ENCODE measurements at places on chromosomes 3 and 15.

GRCh38 chr3:129231331-129232119 lies 17.9 kb upstream of the COPG1 start:
- H3K4me1 ChIP-seq: no peaks in the 10 kb centered on the region
- H3K27me3 ChIP-seq: peaks cover under 1% of the 10 kb centered on the region
- no peak overlapping the region for H3K27ac ChIP-seq
- no peaks in the 10 kb centered on the region for H3K36me3 ChIP-seq

- H3K27me3 ChIP-seq: peaks cover 1% of the 10 kb centered on the region
- H3K36me3 ChIP-seq: no peaks in the 10 kb centered on the region
- no peak overlapping the region for H3K27ac ChIP-seq
- H3K4me3 ChIP-seq: no peak overlapping the region
These were observed 57.9 kb upstream of the ABHD2 start for GRCh38 chr15:89030311-89030710.

- H3K27ac ChIP-seq: no peak overlapping the region
- no peaks in the 10 kb centered on the region for H3K36me3 ChIP-seq
- H3K4me3 ChIP-seq: no peak overlapping the region
- DNase-seq: no peak
These were observed 182.2 kb downstream of the WDR76 start for GRCh38 chr15:44009038-44009437.

- no peaks in the 10 kb centered on the region for H3K27me3 ChIP-seq
- H3K27ac ChIP-seq: no peak overlapping the region
- H3K36me3 ChIP-seq: no peaks in the 10 kb centered on the region
- no peak overlapping the region for H3K4me3 ChIP-seq
- no peaks in the 10 kb centered on the region for H3K4me1 ChIP-seq
- DNase-seq: no peak
These were observed 303.0 kb downstream of the PLOD2 start for GRCh38 chr3:145857956-145858355.

DNA sequence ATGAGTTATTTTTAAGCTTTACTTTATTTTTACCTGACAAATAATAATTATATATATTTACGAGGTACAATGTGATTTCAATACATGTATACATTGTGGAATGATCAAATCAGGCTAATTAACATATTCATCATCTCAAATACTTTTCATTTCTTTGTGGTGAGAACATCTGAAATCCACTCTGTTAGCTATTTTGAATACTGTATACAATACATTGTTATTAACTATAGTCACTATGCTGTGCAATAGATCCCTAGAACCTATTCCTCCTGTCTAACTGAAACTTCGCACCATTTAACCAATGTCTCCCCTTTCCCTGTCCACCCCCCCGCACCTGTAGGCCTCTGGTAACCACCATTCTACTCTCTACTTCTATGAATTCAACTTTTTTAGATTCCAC lies 7.9 kb upstream of the SPPL2A start:
- H3K4me3 ChIP-seq: no peak overlapping the region
- H3K36me3 ChIP-seq: no peaks in the 10 kb centered on the region
- H3K27me3 ChIP-seq: no peaks in the 10 kb centered on the region
- DNase-seq: no peak
- H3K27ac ChIP-seq: no peak overlapping the region

- no peak overlapping the region for H3K4me3 ChIP-seq
- H3K4me1 ChIP-seq: no peaks in the 10 kb centered on the region
- no peak for DNase-seq
- H3K36me3 ChIP-seq: no peaks in the 10 kb centered on the region
- peaks cover 13% of the 10 kb centered on the region for H3K27me3 ChIP-seq
- H3K27ac ChIP-seq: no peak overlapping the region
These were observed 296.8 kb downstream of the ARRDC4 start for GRCh38 chr15:98257290-98257689.

DNA sequence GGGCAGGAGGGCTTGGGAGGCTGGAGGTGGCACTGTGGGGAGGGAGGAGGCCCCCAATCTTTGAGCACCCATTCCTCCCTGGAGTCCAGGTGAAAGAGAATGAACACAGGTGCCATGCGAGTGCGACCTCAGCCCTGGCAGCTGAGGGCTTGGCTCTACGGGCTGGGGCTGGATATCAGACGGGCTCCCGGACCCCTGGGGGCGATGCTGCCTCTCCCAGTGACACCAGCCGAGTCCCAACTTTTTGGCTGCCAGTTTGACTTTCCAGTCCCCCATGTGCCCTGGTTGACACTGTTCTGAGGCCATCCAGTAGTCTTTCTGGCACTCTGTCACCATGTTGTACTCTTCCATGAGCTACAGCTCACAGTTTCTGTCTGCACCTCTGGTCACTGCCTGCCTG lies 1.2 kb downstream of the VILL start:
- H3K27ac ChIP-seq: no peak overlapping the region
- DNase-seq: no peak
- no peaks in the 10 kb centered on the region for H3K36me3 ChIP-seq
- H3K4me3 ChIP-seq: no peak overlapping the region
- H3K4me1 ChIP-seq: peaks cover 26% of the 10 kb centered on the region

DNA sequence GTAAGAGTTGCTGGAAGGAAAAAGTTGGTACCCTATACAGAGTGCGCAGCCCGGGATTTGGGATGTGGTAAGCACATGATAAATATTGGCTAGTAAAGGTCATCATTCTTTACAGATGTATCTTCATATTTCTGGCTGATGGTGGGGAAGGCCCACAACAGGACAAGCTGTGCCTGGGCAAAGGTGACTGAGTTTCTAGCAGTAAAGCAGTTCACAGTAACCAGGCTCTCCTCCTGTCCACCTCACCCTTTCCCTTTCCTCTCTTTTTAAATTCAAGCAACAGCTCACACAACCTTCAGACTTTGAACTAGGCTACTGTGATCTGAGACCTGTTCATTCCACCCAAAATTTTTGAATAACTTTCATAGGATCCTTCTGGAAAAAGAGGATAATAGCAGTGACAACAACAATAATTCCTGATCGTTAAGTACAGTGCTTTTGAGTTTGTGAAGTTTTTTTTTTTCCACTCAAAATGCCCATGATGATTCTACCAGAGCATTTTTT lies 145.9 kb upstream of the TBL1XR1 start:
- peak overlapping the region; percentile 83 for H3K27ac ChIP-seq
- H3K27me3 ChIP-seq: no peaks in the 10 kb centered on the region
- no peak overlapping the region for H3K4me3 ChIP-seq
- no peaks in the 10 kb centered on the region for H3K36me3 ChIP-seq

GRCh38 chr15:96123028-96123400 lies 207.5 kb upstream of the NR2F2 start:
- peak overlapping the region; percentile 84 for H3K27ac ChIP-seq
- no peak for DNase-seq
- H3K4me1 ChIP-seq: peaks cover 57% of the 10 kb centered on the region
- H3K36me3 ChIP-seq: peaks cover under 1% of the 10 kb centered on the region
- H3K27me3 ChIP-seq: no peaks in the 10 kb centered on the region
